Activated CD4-positive, alpha-beta T cell treated with anti-CD3 and anti-CD28 coated beads, Interleukin-2, amount 50 U/mL, for 24 hours (primary cell): ENCODE measurements at places on chromosomes 1 and 21.

DNA sequence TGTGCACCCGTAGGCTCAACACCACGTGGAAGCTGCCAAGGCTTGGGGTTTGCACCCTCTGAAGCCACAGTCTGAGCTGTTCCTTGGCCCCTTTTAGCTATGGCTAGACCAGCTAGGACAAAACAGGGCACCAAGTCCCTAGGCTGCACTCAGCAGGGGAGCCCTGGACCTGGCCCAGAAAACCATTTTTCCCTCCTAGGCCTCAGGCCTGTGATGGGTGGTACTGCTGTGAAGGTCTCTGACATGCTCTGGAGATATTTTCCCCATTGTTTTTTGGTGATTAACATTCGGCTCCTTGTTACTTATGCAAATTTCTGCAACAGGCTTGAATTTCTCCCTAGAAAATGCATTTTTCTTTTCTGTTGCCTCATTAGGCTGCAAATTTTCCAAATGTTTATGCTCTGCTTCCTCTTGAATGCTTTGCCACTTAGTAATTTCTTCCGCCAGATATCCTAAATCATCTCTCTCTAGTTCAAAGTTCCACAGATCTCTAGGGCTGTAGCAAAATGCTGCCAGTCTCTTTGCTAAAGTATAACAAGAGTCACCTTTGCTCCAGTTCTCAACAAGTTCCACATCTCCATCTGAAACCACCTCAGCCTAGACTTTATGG is 69.0 kb upstream of the KRTAP19-8 start:
- no peak for DNase-seq

- no peak for DNase-seq
These were observed 30.5 kb downstream of the TBCE start for GRCh38 chr1:235397733-235398132.

DNA sequence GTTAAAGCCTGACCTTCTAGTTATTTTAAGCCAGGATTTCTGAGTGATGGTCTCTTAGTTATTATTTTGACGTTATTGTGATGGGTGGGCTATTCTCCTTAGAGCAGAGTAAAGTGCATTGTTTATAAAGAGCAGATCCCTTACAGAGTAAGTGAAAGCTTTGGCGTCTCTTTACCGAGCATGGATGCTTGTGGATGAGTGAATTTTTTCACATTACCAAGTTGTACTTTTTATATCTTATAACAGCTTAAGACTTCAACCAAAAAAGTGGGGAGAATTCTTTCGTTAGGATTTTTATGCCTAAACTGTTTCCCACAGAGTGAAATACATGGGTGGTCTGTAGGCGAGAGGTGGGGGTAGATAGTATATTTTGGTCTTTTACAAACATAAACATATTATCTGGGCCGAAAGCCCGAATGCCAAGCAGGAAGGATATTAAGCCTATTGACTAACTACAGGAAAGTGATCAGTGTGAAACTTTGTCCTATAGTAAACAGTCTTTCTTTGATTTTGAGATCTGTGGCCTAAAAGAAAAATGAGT is 279.1 kb upstream of the C1orf105 start:
- DNase-seq = no peak

DNA sequence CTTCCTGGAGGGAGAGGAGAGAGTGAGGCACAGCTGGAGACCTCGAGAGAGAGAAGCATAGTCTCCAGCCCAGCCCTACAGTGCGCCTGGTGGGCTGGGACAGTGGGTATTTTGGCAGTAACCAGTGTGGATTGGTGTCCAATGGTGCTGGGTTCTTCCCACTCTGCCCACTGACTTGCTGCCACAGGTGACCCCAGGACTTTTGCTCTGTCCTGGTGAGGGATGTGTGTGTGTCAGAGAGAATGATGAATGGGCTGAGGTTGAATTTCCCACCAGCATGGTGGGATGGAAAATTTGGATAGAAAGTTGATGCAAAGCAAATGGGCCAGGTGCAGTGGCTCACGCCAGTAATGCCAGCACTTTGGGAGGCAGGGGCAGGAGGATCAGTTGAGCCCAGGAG is 26.3 kb downstream of the SERINC2 start:
- no peak for DNase-seq

DNA sequence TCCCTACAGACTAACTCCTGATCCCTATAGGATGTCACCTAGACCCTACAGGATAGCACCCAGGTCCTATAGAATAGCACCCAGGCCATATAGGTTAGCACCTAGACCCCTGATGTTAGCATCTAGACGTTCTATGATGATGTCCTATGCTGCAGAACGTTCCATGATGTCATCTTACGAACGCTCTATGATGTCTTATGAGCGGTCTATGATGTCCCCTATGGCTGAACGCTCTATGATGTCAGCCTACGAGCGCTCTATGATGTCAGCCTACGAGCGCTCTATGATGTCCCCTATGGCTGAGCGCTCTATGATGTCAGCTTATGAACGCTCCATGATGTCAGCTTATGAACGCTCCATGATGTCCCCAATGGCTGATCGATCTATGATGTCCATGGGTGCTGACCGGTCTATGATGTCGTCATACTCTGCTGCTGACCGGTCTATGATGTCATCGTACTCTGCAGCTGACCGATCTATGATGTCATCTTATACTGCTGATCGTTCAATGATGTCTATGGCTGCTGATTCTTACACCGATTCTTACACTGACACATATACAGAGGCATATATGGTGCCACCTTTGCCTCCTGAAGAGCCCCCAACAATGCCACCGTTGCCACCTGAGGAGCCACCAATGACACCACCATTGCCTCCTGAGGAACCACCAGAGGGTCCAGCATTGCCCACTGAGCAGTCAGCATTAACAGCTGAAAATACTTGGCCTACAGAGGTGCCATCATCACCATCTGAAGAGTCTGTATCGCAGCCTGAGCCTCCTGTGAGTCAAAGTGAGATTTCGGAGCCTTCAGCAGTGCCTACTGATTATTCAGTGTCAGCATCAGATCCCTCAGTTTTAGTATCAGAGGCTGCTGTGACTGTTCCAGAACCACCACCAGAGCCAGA is 9.5 kb downstream of the SON start:
- DNase-seq = no peak

- DNase-seq = no peak
These were observed 24.4 kb downstream of the SLC45A1 start for GRCh38 chr1:8342325-8342724.

- no peak for DNase-seq
These were observed 359.8 kb downstream of the ZNF326 start for GRCh38 chr1:90354704-90355103.

DNA sequence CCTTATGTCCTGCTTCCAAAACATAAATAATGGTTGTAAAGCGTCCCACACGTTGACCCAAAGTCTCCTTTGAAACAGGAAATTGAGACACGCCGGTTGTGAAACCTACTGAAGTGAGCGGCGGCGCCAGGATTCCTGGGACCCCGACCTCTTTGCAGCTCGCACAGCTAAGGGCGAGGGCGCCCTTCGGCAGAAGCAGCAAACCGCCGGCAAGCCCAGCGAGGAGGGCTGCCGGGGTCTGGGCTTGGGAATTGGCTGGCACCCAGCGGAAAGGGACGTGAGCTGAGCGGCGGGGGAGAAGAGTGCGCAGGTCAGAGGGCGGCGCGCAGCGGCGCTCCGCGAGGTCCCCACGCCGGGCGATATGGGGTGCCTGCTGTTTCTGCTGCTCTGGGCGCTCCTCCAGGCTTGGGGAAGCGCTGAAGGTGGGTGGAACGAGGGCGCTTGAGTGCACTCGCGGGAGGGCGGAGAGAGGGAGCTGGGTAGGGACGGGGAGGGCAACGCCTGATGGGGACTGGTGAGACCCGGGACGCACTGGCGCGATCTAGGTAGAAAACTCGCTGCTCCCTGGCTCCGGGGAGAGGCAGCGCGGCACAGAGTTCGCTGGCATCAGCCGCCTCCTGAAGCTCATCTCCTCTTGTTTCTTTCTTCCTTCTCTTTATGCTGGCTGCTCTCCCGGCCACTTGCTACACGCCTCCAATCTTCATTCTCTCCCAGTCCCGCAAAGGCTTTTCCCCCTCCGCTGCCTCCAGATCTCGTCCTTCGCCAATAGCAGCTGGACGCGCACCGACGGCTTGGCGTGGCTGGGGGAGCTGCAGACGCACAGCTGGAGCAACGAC is at the start of gene CD1D:
CD1D (plus strand) TSS at position 155 of the 836 bp plus-strand sequence; CDS start at position 362, 207 bp downstream.
- no peak for DNase-seq

- no peak for DNase-seq
These were observed 558.1 kb downstream of the AGBL4 start for GRCh38 chr1:49465486-49466185.

- DNase-seq = no peak
These were observed 5.1 kb downstream of the HSPB7 start for GRCh38 chr1:16012590-16013219.

- no peak for DNase-seq
These were observed 19.6 kb downstream of the CLIC4 start for GRCh38 chr1:24764848-24765247.
